ENCODE measurements at places on chromosomes 13 and 19.

GRCh38 chr19:1360818-1361461, 22.8 kb upstream of the NDUFS7 start:
- no peak for DNase-seq

GRCh38 chr19:53045536-53045935, 996 bp downstream of the ERVV-2 start:
- DNase-seq = no peak

DNA sequence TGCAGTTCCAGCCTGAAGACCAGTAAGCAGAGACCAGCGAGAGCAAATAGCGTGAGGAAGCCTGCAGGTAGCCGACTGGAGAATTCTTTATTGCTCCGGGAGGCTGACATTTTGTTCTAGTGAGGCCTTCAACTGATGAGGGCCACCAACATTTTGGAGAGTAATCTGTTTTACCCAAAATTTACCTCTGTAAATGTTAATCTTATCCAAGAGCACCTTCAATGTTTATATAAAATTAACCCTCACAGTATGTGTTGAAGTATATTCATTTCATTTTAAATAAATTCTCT, 546.4 kb upstream of the SLITRK5 start:
- no peak for DNase-seq

DNA sequence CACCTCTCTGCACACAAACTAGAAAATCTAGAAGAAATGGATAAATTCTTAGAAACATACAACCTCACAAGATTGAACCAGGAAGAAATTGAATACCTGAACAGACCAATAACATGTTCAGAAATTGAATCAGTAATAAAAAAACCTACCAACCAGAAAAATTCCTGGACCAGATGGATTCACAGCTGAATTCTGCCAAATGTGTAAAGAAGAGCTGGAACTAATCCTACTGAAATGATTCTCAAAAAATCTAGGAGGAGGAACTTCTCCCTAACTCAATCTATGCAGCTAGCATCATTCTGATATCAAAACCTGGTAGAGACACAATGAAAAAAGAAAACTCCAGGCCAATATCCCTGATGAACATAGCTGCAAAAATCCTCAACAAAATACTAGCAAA, 166.7 kb downstream of the RGCC start:
- DNase-seq = no peak

GRCh38 chr13:37047032-37047431, 12.5 kb downstream of the SUPT20H start:
- no peak for DNase-seq

GRCh38 chr13:32150794-32151193, 119.2 kb downstream of the FRY start:
- DNase-seq = no peak

DNA sequence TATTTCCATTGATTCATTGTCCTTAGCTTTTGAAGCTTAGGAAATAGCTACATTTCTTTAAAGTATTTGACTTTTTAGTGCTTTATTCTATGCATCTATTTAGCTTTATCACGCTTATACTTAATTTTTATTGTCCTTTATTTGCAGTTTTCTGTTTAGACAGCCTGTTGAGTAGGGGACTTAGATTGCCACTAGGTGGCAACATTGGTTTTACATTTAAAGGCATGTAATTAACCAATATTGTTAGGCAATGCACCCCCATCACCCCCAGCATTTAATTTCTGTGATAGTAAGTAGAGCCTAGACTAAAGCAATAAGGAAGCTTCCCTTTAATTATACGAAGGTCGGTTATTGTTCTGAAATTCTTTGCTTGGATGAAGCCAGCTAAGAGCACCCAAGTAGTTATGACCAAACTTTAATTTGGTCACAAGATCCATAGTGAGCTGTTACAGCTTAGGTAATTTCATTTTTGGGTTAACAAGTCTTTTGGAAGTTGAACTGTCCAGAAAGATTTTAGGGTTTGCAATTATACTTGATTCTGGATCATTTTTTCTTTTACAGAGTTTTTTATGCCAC, 36.5 kb downstream of the B3GLCT start:
- DNase-seq = no peak

DNA sequence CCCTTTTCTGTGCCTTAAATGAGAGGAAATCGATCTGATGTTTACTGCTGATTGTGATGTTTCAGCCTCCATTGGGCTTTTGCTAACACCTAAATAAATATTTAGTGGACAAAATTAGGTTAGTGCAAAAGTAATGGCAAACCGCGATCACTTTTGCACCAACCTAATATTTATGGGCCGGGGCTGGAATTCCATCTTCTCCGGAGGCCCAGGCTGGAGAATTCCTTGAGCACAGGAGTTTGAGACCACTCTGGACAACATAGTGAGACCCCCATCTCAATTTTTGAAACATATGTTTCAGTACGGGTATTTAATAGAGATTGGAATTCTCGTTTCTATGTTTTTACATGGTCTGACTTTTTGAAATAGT, 603 bp downstream of the ZNF880 start:
- DNase-seq = no peak

GRCh38 chr19:18733196-18733647, 49.7 kb downstream of the CRTC1 start:
- DNase-seq = no peak

GRCh38 chr13:38602266-38602665, 84.6 kb upstream of the FREM2 start:
- DNase-seq = no peak

DNA sequence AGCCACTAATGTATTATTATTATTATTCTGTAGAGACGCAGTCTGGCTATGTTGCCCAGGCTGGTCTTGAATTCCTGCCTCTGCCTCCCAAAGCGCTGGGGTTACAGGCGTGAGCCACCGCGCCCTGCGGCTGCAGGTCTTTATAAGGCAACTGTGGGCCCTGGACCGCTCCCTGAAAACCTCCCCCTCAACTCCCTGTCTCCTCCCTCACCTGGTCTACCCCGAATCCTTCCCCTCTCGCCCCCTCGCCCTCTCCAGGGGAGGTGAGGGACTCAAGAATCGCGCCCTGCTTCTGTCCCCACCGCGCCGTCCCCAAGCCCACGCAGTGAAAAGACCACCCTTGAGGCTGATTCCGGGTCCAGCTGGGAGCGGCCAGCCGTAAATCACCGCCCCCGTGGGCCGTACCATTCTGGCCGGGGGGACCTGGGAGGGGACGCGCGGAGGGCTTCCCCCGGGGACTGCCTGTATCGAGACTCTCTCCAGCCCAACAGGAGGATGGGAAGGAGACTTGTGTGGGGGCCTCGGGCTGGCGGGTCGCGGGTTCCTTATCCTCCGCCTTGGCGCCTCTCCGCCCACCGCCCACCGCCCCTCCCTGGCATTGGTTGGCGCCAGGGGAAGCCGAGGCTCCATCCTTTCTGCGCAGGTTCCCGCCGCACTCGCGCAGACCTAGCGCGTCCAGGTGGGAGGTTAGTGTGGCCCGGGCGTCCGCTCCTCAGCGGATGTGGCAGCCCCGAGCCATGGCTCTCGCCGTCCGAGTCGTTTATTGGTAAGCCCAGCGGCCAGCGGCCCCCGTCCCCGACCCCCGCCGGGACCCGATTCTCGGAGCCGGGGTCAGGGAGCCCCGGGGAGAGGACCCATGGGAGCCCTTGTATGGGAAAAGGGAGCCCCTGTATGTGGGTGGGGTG, at the start of gene SELENOW:
SELENOW (plus strand) TSS at position 655 of the 905 bp plus-strand sequence; CDS start at position 738, 83 bp downstream.
- DNase-seq = peak; percentile 69

GRCh38 chr19:3176715-3177501, 1.7 kb upstream of the S1PR4 start:
- DNase-seq = peak; percentile 69

- no peak for DNase-seq
Measured at GRCh38 chr19:13794398-13794756, 866 bp upstream of the ZSWIM4 start.

- DNase-seq = no peak
Measured at GRCh38 chr19:49297403-49297802, 27.6 kb downstream of the SLC6A16 start.
